DND-41 (cell line): ENCODE measurements at places on chromosomes 2 and 18.

- DNase-seq: no peak
Observed at GRCh38 chr2:216315802-216316603, 56.3 kb downstream of the MARCHF4 start.

DNA sequence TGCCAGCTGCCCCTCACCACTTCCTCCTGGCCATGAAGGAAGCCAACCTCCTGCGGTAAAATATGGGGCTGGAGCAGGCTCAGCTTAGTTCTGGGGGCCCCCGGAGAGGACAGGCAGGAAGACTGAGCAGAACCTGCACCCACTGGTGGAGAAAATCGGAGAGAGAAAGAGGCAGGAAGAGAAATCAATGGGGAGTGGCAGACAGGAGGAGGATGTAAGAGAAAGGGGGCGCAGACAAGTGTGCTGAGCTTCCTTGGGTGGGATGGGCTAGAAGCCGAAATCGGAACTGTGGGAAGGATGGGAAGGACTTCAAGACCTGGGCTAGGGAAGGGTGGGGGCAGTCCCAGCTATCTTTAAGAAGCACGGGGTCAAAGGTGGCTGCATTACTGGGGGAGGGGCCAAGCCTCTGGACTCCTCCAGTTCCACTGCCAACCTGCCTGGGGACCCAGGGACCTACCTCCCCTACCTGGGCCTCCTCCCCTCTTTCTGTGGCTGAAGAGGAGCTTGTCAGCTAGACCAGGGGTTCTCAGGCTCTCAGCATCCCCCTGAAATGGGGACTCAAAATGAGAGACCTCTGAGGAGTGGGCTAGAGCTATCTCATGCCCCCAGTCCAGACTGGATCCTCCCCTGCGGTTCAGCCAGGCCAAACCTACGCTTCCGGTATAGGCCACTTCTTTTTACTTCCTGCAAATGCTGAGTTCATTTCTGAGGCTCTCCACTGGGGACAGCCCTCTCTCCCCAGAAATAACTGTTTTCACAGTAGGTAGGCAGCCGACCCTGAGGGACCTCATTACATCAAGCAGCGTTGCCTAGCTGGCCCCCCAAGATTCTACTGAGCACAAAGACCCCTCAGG is 33.6 kb upstream of the B3GNT7 start:
- DNase-seq: no peak

DNA sequence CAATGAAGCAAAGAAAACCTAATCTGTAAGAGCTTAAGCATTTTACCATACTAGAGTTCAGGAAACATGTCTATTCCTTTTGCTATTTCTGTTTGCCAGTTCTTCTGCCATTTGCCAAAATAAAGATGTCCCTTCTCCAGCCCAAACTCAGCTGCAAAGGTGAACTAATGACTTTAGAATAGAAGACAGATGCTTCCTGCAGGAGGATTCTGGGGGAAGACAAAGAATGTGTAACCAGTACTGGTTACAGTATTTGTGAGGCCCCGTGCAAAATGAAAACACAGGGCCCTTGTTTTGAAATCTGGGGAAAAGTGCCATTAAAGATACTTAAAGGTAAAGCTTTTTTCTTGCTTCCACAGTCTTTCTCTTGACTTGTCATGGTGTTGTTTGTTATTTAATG is 34.3 kb upstream of the MTX2 start:
- no peak for DNase-seq

DNA sequence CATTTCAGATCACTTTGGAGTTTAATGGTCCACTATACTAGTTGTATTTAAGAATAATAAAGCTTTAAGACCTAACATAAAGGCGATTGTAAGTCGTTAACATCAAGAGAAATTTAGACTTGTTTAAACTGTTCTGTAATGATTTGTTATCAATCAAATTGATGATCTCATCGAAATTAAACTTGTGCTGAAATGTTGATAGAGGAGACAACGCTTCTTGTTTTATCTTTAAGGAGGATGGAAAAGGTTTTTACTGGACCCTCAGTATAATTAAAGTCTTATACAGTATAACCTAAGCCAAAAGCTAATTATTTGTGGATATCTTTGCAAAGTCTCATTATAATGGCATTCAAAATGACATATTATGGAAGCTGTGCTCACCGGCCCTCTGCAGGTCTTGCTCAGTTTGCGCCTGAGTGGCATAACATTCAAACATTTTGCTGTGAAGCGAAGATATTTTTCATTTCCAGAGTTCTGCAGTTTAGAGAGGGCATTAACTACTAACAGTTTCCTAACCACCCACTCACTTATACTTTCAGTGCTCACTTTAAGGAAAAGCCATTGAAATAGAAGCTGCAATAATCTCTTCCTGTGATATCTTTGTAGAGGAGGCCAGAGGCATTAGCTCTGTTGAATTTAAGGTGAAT is 1.4 kb upstream of the SERTAD2 start:
- DNase-seq: peak; percentile 36

DNA sequence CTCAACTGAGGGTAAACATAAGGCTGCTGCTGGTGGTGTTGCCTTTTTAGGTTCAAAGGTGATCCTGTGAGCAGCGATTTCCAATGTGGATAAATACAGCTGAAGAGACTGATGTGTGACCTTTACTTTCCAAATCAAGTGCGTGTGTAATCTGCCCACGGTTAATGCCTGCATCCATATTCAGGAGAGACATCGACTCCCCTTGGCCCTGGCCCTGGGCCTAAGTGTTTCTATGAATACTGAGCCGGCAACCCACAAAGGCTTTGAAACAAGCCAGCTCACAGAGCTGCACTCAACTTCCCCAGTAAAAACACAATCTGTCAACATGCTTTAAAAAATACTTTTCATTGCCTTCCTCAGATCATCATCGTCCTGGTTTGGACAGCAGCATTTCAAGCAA is 1026.6 kb downstream of the TMEM182 start:
- DNase-seq: no peak

DNA sequence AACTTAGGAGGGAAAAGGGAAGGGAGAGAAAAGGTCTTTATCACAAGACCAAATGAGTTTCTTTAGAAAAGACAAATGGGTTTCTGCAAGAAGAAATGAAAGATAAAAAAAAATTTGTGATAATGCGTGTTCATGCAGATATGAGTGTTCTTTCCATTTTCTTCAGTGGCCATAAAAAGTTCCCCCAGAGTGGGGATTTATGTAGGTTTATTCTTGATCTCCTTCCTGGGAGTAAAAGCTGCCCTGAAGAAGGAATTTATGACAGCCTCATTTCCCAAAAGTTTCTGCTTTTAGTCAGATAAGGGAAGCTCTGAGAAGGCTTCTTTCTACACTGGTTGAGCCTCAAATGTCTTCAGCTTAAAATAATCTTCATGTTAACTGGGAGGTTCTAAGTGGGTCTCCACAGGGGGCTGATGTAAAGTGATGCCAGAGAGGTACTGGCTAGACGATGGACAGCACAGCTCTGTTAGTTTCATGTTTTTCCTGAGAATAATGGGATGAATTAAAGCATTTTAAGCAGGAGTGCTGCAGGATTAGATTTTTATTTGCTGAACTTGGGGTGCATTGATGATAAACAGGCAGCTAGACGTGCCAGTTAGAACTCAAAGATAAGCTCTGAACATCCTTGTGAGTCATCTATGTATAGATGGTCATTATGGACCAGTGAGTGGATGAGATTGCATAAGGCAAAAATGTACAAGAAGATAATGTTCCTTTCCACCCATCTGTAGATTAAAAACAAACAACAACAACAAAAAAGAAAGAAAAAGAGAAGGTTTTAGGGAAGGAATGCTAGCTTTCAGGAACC is 99.4 kb upstream of the MSH2 start:
- no peak for DNase-seq

DNA sequence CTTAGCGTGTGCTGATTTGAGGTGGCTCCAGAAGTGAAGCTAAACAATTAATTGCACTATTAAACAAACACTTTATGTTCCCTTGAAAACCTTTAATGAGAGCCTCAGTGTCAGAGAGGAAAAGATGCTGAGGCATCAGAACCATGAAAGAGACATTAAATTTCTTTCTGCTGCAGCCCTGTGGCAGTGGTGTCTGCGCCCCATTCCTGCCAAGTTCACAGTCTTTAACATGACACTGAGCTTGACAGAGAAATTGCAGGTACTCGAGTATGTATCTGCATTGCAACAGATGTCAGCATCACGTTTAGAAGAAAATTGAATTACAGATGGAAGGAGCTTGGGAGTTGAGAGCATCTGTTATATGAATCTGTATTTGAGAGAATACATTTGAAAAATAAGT is 111.3 kb upstream of the CREB1 start:
- no peak for DNase-seq

DNA sequence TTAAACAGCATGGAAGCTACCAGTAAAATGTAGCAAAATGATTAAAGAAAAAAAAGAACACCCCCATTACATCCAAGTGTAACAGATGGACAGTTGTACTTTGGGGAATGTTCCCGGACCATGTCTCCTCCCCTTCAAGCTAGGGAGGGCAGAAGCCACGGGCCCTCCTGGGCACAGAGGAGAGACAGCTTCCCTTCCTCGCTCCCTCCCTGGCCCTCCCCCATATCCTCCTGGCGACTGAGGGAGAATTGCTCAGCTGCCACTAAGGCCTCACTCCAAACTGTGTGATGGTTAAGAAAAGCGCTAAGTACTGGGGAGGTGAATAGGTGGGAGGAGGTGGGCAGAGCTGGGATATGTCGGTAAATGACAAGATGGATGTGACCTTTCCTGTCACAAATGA is 358.0 kb downstream of the HRH4 start:
- DNase-seq: no peak

DNA sequence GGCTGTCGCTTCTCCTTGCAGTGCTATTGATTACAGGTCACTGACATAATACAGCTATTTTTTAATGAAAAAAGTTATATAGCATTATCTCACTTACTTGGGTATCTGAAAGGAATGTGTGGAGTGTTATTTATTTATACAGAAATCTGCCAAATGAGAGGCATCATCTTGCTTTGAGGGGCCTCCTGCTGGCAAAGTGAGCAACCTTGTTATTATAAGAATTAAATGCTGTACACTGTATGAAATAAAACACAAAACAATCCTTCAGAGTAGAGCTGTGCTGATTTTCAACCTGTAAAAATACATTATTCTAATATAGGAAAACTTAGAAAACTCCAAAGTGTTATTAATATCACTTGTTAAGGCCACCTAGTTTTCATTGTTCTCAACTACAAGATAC is 20.9 kb downstream of the ERBB4 start:
- no peak for DNase-seq

GRCh38 chr2:113057117-113057516 is 1.9 kb upstream of the IL36RN start:
- DNase-seq: no peak

- peak; percentile 61 for DNase-seq
Observed at GRCh38 chr2:204260162-204260877, 285.0 kb upstream of the PARD3B start.

GRCh38 chr2:180450841-180451240 is 443.7 kb upstream of the CWC22 start:
- no peak for DNase-seq

DNA sequence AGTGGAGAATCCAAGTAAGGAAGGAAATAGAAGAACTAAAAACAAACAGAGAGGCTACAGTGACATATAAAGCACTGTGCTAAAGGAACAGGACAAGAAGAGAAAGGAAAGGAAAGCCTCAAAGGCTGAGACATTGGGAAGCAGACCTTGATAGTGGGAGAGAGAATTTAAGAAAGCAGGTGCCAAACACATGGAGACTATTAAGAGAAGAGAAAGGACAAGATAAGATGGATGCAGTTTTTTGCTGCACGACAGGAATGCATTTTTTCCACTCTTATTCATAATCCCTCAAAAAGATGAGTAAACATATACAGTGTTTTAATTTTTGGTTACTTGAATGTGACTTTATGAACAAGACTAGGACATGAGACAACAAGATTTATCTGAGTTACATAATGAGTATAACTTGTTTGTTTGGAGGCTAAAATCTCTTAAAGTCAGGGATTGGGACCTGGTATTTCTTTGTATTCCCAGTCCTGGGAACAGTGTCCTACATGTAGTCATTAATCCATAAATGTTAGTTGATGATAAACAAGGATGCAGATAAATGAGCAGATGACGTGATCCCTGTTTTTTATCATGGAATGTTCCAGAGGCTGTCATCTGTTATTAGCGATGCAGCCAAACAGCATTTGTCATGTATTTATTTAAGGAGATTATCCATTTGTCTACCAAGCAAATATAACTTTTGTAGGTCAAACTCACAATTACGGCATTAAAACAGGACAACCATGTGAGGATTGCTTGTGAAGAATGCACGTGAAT is 141.7 kb downstream of the DNER start:
- no peak for DNase-seq

- DNase-seq: peak; percentile 37
Observed at GRCh38 chr2:8578335-8579244, 103.3 kb upstream of the ID2 start.

GRCh38 chr2:239717319-239717675 is 307.8 kb downstream of the NDUFA10 start:
- DNase-seq: no peak

- no peak for DNase-seq
Observed at GRCh38 chr2:107222466-107222865, 336.5 kb upstream of the ST6GAL2 start.

GRCh38 chr18:48997681-48997984 is 46.9 kb upstream of the SMAD7 start:
- no peak for DNase-seq

DNA sequence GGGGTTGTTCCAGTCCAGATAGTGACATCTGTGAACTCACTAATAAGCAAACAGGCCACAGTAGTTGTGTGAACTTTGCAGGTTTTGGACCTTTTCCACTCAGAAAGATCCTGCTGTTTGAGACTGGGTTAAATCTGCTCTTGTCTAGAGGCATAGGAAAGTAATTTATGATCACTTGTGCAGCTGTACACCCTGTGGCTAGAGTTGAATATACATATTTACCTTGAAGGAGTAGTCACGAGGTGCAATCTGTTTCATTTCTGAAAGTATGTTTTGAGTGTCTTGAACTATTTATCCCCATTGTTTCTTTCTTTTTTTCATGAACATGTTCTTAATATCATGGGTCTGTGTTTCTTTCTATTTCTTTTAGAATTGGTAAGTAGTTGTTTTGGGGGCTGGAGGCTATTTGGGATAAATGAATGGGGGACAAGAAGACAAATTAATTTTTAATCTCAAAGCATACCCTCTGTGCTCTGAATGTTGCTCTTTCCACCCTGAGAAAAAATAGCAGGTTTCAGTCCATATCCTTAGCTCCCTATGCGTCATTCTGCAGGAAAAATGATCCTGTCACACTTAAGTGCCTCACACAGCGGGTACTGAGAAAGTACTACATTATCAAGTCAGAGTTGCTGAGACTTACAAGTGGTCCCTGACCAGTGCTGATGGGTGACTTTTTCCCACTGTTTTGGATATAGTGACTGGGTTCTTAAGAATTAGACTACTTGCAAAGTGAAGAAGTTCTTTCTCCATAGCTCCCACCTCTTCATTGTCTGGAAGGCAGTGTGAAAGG is 28.2 kb downstream of the DCC start:
- no peak for DNase-seq

- DNase-seq: no peak
Observed at GRCh38 chr2:46802665-46803546, 112.7 kb downstream of the MCFD2 start.
